Anterior cingulate cortex (tissue), 58 donors: ENCODE measurements at places on chromosomes 7 and 10.

- no peak for DNase-seq
Observed at GRCh38 chr7:26630361-26630760, 234.0 kb downstream of the SKAP2 start.

DNA sequence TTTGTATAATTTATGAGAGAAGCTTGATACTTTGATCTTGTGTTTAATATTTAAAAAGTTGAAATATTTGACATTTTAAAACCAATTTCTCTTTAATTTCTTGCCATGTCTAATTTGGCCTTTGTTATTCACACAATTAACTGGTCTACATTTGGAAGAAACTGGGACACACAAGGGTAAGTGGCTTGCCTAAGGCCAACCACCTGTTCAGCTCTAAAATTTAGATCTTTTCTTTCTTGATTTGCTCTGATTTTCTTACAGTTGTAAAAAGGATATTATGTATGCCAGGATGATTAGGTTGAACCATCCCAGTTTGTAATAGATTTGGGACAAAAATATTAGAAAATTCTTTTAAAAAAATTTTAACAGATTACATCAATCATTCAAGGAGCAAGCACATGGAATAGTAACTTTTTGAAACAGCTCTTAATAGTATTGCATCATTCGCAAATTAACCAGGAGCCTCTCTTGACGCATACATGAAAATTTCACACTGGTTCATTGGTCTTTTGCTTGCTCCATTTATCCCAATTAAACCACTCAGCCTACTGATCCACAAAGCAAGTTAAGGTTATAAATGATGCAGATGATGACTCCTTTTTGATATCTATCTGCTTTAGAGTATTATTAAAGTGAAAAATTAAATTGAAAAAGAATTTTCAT is 222.4 kb upstream of the SLC26A5 start:
- no peak for DNase-seq

DNA sequence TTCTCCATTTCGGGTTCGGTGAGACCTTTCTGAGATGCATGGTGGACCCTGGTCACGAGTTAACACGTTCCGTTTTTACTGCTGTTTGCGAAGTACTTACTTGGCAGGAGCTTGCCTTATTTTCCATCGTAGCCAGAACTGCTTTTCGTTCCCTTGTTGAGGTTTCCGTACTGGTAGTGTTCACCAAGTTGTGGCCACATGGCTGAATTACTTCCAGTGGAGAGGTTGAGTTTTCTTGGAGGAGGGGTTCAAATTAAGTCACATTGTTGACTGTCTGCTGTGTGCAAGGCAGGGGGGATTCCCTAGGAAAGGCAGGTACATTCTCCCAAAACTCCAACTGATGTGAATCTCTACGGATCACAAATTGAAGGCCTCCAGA is 4.0 kb downstream of the MXI1 start:
- DNase-seq: no peak

DNA sequence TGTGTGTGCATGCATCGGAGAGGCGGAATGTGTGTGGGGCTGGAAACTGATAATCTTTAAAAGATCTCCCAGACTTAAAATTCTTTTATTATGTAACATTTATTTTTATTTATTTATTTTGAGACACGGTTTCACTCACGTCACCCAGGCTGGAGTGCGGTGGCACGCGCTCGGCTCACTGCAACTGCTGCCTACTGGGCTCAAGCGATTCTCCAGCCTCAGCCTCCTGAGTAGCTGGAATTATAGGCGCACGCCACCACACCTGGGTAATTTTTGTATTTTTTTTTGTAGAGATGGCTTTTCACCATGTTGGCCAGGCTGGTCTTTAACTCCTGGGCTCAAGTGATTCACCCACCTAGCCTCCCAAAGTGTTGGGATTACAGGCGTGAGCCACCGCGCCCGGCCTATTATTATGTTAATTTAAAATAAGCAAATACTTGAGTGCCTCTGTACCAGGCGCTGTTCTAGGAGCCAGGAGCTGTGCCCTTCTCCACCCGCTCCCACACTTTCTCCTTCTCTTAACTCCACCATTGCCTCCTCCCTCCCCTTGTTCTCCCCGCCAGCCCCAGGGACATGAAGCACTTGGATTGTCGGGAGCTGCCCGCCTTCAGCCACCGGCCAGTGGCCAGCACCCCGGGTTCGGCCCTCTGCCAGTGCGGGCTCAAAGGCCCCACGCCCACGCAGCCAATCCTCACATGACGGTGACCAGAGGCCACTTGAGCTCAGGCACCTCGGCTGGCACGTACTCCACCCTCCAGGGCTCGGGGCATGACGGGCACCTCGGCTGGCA is 163.6 kb downstream of the DNAJB6 start:
- DNase-seq: no peak

DNA sequence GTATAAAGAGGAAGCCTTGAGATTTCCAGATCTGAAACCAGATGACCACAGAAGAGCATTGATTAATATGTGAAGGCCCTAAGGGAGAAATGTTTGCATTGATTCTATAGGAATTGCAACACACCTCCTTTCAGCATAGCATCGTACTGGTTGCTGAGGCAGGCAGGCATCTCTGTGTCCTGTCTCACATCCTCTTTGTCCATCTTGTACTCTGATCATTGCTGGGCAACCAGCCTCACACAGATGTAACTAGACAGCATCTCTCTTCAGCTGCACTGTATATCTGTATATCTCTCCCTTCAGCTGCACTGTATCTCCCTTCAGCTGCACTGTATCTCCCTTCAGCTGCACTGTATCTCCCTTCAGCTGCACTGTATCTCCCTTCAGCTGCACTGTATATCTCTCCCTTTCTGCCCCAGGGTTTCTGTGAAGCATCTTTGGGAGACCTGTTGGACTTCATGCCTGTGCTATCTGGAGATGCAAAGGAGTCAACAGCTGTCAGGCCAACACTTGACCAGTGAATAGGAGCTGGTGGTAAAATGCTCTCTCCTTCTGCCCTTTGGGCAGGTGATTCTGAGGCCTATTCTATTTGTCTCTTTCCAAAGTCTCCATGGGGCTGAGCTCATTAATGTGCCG is 40.3 kb downstream of the TMEM178B start:
- DNase-seq: no peak

DNA sequence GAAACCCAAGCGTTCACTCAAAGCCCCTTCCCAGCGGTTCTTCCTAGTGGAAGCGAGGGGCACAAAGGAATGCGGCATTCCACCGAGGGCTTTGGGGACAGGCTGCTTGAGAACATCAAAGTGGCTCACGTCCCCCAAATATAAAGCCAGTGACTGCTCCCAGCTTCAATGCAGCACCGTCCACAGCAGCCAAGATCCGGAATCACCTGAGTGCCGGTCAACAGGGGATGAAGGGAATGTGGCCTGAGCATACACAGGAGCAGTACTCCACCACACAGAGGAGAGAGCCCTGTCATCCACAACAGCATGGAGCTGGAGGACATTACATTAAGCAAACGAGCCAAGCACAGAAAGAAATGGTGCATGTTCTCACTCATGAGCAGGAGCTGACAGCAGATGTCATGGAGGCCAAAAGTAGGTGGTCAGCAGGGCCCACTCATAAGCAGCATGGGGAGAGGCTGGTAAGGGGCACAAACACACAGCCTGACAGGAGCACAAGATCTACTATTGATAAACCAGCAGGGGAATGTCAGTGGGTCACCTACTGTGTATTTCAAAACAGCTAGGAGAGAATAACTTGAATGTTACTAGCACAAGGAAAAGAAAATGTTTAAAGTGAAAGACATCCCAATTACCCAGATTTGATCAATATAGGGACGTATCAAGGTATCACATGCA is 79.5 kb downstream of the DIP2C start:
- no peak for DNase-seq

DNA sequence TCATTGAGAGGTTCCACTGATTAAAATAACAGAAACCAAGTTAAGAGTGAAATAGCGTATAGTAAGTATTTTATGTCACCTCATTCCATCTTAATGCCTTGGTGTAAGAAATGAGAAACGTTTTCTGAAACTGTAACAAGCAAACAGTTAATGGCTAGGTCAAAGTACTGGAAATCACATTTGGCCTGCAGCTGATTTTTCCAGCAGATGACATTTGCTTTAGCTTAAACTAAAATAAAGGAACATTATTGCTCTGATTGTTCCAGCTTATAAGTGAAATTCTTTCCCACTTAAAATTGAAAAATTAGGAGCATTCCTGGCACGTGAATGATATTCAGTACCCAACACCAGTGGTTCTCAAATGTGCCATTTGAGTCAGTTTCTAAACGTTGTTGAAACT is 213.6 kb upstream of the DPP6 start:
- no peak for DNase-seq

GRCh38 chr7:72286519-72286918 is 125.6 kb downstream of the CALN1 start:
- DNase-seq: no peak

- no peak for DNase-seq
Observed at GRCh38 chr7:28862595-28863272, 95.4 kb downstream of the TRIL start.

GRCh38 chr7:91949221-91950009 is 8.8 kb downstream of the AKAP9 start:
- no peak for DNase-seq

DNA sequence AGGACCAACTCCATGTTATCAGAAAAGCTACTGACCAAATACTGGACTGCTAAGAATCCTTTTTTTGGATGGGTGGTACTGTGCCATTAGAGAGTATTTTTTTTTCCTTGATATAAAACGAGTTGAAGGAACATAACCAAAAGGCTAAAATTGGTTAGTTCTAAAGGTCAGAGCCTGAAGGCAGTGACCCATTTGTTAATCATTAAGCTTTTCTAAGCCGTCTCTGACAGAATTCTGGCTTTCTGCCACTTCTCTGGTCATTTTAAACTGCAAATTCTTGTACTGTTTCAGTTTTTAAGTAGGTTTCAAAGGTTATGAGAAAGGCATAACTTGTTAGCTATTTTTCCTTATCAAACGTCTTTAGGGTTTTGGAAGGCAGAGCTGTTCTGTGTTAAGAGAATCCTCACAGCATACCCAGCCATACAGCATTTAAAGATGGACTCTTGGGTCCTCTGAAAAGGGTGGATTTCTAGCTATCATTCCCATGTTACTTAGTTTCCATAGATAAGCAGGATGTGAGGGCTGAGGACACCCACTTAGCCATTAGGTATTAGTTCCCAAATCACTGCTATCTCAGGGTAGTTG is 196.8 kb downstream of the RNLS start:
- no peak for DNase-seq

DNA sequence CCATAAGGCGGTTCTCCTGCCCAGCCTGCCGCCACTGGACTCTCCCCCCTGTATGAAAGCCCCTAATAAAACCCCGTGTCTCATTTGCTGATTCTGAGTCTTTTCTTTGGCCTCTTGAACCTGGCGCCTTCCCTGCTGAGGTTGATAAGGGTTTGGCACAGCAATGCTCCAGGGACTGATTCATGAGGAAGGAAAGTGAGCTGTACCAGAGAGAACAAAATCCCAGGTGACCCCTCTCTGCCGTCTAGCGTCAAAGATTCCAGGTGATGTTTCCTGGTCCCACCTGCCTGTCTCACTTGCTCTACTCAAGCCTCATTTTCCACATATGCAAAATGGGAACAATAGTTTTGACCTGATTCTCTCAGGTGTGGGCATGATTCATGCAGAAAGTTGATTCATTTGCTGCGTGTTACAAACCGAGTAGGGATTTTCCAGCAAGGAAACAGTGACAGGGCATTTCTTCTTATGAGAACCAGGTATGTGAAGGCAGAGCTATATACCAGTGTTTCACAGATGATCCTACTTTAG is 730.6 kb upstream of the IGFBP3 start:
- no peak for DNase-seq

GRCh38 chr7:77188731-77189437 is 10.7 kb downstream of the FGL2 start:
- no peak for DNase-seq

DNA sequence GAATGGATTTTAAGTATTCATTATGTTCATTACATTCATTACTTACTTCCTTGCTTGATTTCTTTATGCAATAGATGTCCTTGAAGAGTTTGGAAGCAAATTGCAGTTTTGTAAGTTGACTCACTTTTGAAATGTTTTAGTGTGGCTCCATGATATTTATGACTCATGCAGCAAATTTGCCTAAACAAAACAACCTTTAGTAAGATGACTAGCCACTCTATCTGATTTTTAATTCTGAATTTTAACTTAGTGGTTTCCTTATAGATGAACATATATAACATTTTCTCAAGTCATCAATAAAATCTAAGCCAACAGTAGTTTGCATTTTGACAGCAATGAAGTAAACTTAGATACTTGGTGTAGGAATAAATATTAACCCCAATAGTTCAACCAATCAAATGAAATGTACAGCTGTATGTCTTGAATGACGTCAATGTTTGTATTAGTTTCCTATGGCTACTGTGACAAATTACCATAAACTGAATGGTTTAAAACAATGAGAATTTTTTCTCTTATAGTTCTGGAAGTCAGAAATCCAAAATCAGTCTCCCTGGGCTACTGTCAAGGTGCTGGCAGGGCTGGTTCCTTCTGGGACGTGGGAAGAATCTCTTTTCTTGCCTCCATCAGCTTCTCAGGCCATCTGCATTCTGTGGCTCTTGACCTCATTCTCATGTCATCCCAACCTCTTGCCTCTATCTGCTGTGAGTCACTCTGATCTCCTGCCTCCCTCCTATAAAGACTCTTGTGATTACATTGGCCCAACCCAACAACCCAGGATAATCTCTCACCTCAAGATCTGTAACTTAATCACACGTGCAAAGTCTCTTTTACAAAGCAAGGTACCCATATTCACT is 73.4 kb downstream of the AHR start:
- DNase-seq: no peak

DNA sequence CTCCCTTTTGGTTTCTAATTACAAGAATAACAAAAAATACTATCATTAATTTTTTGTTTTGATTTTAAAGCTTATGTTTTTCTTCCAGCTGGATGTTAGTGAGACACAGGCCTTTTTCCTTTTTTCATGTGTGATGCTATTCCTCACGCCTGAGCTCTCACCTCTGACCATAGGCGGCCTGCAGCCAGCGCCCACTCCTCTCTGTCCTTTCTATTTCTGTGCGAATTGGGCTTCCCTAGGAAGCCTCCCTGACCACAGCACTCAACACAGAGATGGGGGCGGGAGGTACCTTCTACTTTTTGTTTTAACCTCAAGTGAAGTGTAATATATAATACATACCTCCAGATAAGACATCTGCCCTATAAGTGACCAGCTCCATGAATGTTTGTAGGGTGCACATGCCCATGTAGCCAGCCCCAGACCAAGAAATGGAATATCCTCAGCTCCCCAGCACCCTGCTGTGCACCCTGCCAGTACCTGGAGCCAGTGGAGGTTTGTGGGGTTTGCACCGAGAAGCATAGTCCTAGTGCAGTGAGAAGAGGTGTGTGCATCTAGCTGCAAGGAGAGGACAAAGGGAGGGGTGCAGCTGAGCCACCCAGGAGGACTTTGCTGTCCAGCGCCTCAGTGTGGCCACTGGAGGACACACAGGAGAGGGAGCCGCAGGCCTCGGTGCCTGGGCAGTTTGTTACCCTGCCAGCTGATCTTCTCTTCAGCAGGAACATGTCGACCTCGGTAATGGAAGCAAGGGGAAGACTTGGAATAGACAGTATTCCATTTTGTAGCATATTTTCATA is 38.5 kb downstream of the BNIP3 start:
- no peak for DNase-seq

GRCh38 chr10:30062582-30062981 is 3.2 kb upstream of the JCAD start:
- DNase-seq: no peak

GRCh38 chr10:125779403-125780327 is 4.0 kb upstream of the MMP21 start:
- DNase-seq: no peak
